ENCODE measurements at places on chromosomes 12 and 14. TPM values are rescaled to one million over a fixed set of nuclear protein-coding genes. Genes with fewer than 3 reads are reported as not detected.

Gene APOLD1
- 41.4 TPM for total RNA-seq

Gene CEBPE
- not detected for total RNA-seq

Gene SLC6A12
- 1.3 TPM for total RNA-seq

Gene TAS2R13
- 5.9 TPM for total RNA-seq

Gene RASSF8
- 52.1 TPM for total RNA-seq

Gene DIO3
- total RNA-seq: 1.3 TPM

DNA sequence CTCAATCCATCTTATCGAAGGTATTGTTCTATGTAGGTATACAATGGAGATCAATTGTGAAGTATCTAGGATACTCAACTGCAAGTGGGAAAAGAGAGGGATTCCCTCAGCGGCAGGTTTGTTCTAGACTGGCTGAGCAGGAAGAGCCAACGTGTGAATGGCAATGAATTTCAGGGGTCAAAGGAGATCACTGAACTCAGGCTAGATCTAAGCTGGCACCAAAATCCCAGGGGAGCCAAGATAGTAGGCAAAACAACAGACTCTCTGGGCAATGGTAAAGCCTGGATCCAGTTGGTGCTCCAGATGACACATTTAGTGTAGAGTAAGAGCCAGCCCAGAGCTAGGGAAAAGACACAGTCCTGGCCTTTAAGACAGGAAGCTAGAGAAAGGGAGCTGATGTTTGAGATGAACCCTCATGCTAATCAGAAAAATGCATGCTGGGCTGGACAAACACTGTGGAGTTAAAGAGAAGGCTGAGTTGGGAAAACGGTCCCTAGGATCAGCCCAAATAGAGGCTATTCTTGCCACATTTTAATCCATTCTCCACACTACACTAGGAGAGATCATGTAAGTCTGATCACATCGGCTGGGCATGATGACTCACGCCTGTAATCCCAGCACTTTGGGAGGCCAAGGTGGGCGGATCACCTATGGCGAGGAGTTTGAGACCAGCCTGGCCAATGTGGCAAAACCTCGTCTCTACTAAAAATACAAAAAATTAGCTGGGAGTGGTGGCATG is 45.6 kb downstream of the EFCAB11 start:
- no peak for DNase-seq
- no peaks in the 10 kb centered on the region for H3K27me3 ChIP-seq
- no peak overlapping the region for H3K4me3 ChIP-seq
- no peak overlapping the region for H3K27ac ChIP-seq
- H3K36me3 ChIP-seq: no peaks in the 10 kb centered on the region

DNA sequence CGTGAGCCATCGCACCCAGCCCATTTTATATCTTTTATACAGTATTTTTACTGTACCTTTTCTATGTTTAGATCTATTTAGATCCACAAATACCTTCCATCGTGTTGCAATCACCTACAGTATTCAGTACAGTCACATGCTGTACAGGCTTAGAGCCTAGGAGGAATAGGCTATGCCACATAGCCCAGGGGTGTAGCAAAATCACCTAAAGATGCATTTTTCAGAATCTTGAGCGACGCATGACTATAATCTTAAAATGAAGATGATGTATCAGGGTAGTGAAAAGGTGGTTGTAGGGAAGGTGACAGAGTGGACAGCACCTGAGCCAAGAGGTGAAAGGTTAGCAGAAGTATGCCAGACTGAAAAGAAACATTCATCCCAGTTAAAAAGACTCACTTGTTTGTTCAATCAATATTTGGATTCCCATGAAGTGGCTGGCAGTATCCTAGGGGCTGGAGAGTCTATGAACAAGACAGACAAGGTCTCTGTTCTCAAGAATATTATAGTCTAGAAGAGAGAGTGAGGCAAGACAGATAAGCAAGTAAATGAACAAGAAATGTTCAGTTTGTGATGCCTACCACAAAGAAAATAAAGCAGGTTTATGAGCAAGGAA is 3.6 kb downstream of the SPRING1 start:
- no peak overlapping the region for H3K4me3 ChIP-seq
- H3K4me1 ChIP-seq: no peaks in the 10 kb centered on the region
- no peaks in the 10 kb centered on the region for H3K36me3 ChIP-seq
- no peaks in the 10 kb centered on the region for H3K27me3 ChIP-seq

GRCh38 chr12:30643366-30643765 is 52.3 kb downstream of the IPO8 start:
- DNase-seq: no peak
- no peak overlapping the region for H3K4me3 ChIP-seq
- H3K27ac ChIP-seq: no peak overlapping the region
- H3K36me3 ChIP-seq: peaks cover 3% of the 10 kb centered on the region

- no peak overlapping the region for H3K27ac ChIP-seq
- no peak for DNase-seq
- H3K4me3 ChIP-seq: no peak overlapping the region
- no peaks in the 10 kb centered on the region for H3K27me3 ChIP-seq
- no peaks in the 10 kb centered on the region for H3K4me1 ChIP-seq
Measured at GRCh38 chr12:105783983-105784947, 354.5 kb downstream of the NUAK1 start.

- H3K27ac ChIP-seq: no peak overlapping the region
- no peak overlapping the region for H3K4me3 ChIP-seq
- no peaks in the 10 kb centered on the region for H3K27me3 ChIP-seq
- no peaks in the 10 kb centered on the region for H3K4me1 ChIP-seq
- no peaks in the 10 kb centered on the region for H3K36me3 ChIP-seq
- DNase-seq: no peak
Measured at GRCh38 chr14:85124631-85125290, 405.2 kb upstream of the FLRT2 start.

DNA sequence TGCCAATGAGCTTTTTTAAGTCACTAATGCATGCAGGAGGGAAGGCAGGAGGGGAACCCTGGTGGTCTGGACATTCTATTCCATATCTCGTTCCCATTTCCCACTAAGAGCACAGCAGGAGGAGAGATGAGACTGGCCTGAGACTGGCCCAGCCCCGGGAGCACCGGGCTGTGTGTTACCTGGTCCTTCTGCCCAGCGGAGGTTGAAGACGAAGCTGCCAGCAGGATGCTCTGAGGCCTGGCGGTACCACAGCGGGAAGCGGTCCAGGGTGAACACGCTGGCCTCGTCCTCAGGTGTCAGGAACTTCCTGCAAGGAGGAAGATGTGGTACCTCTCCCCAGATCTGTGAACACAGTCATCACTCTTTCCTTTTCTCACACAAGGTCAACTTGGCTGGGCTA is 23.9 kb downstream of the LRTM2 start:
- H3K4me3 ChIP-seq: no peak overlapping the region
- no peaks in the 10 kb centered on the region for H3K36me3 ChIP-seq
- no peaks in the 10 kb centered on the region for H3K4me1 ChIP-seq
- H3K27ac ChIP-seq: no peak overlapping the region
- H3K27me3 ChIP-seq: no peaks in the 10 kb centered on the region
- DNase-seq: peak; percentile 28

DNA sequence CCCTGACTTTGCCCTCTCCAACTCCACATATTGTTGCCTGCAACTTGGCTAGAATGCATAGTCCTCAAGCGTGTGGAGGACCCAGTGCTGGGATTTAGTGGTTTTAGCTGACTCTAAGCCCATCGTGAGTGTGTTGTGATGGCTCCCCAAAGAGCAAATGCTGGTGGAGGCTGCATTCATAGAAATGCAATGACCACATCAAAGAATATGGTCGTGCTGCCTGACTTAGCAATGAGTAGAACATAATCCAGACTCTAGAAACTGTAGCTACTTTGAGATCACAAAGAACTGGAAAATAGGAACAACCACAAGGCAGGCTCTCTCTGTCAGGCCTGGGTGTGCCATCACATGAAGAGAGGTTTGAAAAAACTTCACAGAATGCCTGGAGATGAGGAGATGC is 1.3 kb downstream of the DYRK4 start:
- H3K4me3 ChIP-seq: no peak overlapping the region
- DNase-seq: no peak
- no peaks in the 10 kb centered on the region for H3K27me3 ChIP-seq
- no peaks in the 10 kb centered on the region for H3K36me3 ChIP-seq

DNA sequence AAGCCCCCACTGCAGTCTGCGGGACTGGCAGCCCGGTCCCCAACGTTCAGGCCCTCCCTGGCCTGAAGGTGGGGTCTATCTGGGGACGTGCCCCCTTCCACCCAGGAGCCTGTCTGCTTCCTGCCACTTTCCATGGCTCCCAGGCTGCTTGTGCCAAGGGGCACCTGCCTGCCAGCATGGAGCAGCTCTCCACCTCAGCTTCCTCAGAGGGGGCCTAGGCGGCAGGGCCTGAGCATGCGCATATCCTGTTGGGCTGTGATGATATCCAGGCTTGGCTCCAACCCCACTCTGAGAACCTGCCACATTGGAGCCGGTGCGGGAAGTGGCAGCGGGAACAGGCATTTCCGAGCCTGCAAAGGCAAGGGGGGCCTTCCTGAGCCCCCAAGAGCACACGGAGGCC is 57.4 kb downstream of the FUT8 start:
- H3K4me3 ChIP-seq: no peak overlapping the region
- no peaks in the 10 kb centered on the region for H3K36me3 ChIP-seq
- no peaks in the 10 kb centered on the region for H3K27me3 ChIP-seq
- DNase-seq: no peak

- peaks cover 3% of the 10 kb centered on the region for H3K27me3 ChIP-seq
- no peaks in the 10 kb centered on the region for H3K36me3 ChIP-seq
- no peak for DNase-seq
- H3K4me1 ChIP-seq: no peaks in the 10 kb centered on the region
- H3K4me3 ChIP-seq: no peak overlapping the region
- no peak overlapping the region for H3K27ac ChIP-seq
Measured at GRCh38 chr14:94153750-94154342, 20.3 kb upstream of the PPP4R4 start.

DNA sequence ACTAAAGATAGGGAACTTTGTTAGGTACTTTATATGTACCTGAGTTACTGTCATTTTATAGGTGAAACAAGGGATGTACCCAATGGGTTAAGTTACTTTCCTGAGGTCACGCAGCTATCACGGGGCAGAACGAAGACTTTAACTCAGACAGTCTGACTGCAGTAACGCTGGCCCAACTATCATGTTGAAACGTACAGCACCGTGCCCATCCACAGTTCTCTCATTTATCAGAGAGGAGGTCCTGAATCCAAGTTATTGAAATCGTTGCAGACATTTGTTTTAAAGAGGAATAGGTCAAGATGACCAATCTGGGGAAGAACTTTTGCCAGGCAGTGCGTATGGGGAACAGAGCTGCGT is 587 bp upstream of the C12orf75 start:
- H3K36me3 ChIP-seq: no peaks in the 10 kb centered on the region
- H3K4me3 ChIP-seq: peak overlapping the region; percentile 97
- H3K27ac ChIP-seq: no peak overlapping the region
- H3K27me3 ChIP-seq: no peaks in the 10 kb centered on the region
- H3K4me1 ChIP-seq: no peaks in the 10 kb centered on the region

- no peaks in the 10 kb centered on the region for H3K36me3 ChIP-seq
- peak overlapping the region; percentile 81 for H3K27ac ChIP-seq
- no peak for DNase-seq
- H3K4me3 ChIP-seq: peak overlapping the region; percentile 74
- no peaks in the 10 kb centered on the region for H3K4me1 ChIP-seq
Measured at GRCh38 chr12:64781280-64782190, 22.3 kb upstream of the GNS start.

DNA sequence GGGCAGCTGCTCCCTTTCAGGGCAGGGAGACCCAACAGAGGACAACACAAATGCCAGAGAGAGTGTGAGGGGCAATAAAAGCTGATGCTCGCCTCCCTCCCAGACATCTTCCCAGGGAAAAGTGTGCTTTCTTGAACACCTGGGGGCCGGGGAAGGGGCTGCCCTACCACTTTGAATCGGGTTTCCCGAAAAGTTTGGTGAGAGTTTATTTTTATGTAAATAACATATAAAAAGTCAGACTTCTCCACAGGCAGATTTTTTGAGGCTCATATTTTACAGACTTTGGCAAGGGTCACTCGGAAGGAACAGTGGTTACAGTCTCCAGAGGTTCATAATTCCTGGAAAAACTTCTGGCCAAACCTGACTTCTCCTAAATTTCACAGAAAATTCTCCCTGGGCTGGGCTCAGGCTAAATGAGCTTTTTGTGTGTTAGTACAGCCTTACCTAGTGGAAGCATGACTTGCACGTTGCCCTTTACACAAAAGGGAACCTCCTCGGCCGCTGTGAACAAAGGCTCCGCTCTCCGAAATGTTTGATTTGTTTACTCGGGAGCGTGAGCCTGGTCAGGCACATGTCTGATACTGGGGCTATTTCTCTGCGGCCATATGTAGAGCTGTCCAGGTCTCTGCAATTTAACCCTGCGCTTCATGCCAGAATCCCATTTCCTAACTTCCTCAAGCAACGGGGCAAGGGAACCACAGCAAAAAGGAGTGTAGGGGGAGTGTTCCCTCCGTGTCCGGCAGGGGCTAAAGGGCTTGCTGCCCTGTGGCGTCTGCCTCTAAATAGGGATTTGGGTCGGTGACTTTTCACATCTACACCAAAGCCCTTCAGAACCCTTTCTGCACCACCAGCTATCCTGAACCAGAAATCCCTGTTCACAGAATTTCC is 3.4 kb downstream of the RTL1 start:
- H3K27me3 ChIP-seq: peaks cover 31% of the 10 kb centered on the region
- no peaks in the 10 kb centered on the region for H3K36me3 ChIP-seq
- no peak overlapping the region for H3K27ac ChIP-seq
- H3K4me3 ChIP-seq: peak overlapping the region; percentile 27
- DNase-seq: peak; percentile 15

Data from breast epithelium (tissue), 4 donors.